ENCODE measurements at places on chromosomes 3 and 15.

GRCh38 chr3:146110161-146110560 is 50.8 kb downstream of the PLOD2 start:
- DNase-seq = no peak

DNA sequence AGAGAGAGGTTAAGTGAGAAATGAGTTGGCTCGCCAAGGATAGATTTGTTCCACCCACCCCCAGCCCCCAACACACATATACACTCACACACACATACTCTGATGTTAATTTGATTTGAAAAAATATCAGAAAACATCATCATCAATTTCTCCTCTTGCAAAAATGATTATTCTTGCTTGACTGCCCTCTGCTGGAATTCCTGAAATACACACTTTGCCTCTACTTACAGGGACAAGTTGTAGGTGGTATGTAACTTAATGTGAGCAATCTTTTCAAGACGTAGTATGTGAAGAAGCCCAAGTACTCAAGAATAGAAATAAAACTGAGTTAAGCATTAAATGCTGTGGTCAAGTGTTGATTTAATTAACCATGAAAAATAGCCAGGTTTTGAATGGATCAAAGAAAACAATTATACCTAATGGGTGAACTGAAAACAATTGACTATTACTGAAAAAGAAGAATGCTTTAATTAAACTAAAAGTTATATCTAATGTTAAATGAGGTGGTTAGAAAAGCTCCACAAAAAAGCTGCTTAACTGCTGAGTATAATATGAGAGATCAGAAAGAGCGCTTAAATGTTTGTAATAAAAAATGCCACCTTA is 46.6 kb upstream of the MDFIC2 start:
- peak; percentile 25 for DNase-seq

DNA sequence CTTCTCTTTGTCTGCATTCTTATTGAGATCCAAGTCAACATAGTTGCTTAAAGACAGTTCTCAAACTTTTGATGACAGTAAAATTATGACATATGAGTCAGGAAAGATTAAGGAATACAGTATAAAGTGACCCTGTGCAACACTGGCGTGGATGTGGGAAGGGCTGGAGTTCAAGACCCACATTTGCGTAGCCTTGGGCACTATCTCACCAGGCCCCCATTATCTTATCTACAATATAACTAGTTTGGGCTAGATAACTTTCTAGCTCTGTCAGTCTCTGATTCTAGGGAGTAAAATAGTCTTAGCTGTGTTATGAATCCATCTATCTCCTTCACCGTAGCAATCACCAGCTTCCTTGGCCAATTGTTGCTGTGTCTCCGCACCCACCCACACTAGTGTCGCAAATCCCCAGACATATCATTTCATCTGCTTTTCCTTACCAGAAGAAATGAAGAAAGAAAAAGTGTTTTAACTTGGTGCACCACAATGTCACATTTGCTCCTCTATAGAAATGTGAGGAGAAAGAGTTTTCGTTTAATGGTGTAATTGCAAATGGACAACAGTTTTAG is 14.9 kb upstream of the TM4SF4 start:
- DNase-seq = no peak

- DNase-seq = no peak
Measured at GRCh38 chr3:46930945-46931403, 45.6 kb downstream of the CCDC12 start.

- DNase-seq = no peak
Measured at GRCh38 chr3:54510506-54510905, 388.2 kb downstream of the CACNA2D3 start.

DNA sequence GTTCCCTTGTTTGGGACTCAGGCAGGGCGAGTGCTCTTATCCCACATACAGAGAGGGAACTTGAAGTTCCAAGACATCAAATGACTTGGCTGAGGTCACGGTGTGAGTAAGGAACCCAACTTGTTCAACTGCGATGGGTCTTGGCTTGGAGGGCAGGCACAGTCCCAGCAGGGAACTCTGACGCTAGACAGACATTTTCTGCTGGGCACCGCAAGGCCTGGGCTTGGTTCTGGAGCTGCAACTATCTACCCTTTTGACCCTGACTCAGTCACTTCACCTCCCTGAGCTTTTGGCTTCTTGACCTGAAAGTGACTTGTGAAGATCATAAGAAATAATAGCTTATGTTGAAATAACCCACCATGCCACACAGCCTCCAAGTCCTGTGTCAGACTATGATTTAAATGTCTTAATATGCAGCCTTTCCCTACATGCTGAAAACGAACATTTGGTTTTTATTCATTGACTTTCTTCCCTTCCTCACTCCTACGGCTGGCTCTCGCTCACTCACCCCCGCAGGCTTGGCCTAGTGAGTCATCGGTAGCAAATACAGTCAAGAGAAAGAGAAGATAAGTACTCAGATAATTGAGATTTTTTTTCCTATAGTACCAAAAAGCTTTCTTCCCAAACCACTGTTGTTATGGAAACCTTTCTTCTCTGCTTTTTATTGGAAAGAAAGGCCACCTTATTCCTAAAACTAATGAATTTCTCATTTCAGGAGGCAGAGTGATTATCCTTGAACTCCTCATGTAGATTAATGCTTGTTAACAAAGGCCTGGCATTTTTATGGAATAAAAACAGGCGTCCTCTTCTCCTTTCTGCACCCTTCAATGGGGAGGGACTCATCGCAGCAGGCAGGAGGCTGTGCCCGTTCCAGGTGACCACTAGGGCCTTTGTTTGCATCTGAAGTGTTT is 178.4 kb downstream of the ATP10A start:
- DNase-seq = no peak

DNA sequence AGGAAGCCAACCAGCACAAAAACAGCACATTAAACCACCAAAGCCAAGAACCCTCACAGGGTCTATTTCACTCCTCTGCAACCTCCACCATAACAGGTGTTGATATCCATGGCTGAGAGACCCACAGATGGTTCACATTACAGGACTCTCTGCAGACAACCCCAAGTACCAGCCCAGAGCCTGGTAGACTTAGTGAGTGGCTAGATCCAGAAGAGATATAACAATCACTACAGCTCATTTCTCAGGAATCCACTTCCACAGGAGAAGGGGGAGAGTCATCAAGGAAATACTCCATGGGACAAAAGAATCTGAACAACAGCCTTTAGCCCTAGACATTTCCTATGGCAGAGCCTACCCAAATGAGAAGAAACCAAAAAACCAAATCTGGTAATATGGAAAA is 168.1 kb upstream of the CD96 start:
- peak; percentile 2 for DNase-seq

DNA sequence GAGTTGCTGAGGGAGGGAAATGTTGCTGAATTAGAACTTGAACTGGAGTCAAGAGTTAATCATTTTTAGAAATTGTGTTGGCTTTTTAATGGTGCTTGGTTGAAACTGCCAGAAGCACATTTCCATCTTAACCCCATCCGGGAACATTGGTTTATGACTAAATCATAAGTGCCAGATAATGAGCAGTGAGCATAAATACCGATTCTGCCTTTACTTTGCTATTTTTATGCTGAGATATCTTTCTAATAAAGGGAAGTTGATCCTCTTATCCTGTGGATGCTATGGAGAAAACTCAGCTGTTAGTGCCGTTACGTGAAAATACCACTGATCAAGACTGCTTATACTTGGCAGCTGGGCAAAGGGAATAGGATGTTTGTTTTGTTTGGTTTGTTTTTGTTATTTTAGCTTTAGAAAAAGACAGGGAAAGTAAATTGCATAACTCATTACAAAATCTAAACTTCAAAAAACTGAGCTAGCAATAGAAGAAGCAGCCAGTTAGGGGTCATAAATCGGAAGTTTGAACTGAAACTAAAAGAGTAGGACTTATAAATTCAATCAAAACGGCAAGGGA is 813.1 kb downstream of the NAALADL2 start:
- DNase-seq = no peak

DNA sequence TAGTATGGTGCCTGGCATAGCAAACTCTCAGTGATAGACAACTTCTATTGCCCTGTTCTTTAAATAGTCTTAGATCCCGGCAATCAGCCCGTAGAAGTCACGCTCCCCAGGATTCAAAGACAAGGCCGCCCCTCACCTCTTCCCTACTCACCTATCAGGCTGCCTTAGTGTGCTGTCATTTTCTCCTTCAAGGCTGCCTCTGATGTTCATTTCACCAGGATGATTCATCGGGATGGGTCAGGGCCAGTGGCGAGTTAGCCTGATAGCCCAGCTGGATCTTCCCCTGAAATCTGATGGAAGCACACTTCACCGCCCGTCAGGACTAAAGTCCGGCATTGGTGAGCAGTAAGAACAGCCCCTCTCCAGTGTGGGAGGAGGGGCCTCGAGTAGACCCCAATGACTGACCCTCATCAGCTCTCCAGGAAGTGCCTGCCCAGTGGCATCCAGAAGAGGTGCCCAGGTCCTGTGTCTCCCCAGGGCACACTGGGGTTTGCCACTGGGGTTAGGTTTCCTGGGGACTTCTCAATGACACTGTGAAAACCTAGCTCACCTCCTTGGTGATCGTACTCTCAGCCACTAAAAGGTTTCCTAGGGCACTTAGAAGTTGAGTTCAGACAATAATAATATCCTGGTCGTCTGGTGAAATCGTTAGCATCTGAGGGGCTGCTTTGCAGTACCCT is 37.5 kb downstream of the TPM1 start:
- no peak for DNase-seq

DNA sequence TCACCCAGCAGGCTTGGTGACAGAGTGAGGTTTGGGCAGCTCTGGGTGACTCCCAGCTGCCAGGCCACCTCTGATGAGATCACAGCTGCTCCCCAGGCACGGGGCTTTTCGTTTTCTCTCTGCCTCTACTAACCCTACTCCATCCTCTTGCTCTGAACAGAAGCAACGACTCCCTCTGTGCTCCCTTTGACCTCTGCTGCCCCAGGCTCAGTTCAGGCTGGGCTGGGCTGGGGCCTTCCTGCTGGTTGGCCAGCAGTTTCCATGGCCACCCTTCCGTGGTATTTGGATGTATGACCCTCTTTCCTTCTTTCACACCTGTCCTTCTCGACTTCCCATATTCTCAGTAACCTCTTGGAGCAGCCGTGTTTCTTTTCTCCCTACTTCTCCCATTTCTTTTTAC is 8.6 kb downstream of the RGMA start:
- DNase-seq = no peak

DNA sequence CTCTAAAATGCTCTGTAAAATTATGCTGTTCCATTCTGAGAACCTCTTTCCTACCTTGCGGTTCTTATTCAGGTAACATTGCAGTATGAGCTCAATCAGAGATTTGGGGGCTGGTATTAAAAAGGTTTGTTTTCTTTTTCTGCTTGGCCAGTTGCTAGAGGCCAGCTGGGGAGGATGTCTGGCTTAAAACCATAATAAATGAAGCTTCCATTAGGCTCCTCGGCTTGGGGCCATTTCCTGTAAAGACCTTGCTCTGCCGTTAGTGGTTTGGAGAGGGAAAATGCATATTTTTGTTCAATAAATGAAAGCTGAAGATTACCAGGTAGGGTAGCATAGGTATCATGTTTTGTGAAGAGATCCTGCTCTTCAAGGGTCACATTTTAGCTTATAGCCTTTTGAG is 55.2 kb downstream of the MCTP2 start:
- no peak for DNase-seq

DNA sequence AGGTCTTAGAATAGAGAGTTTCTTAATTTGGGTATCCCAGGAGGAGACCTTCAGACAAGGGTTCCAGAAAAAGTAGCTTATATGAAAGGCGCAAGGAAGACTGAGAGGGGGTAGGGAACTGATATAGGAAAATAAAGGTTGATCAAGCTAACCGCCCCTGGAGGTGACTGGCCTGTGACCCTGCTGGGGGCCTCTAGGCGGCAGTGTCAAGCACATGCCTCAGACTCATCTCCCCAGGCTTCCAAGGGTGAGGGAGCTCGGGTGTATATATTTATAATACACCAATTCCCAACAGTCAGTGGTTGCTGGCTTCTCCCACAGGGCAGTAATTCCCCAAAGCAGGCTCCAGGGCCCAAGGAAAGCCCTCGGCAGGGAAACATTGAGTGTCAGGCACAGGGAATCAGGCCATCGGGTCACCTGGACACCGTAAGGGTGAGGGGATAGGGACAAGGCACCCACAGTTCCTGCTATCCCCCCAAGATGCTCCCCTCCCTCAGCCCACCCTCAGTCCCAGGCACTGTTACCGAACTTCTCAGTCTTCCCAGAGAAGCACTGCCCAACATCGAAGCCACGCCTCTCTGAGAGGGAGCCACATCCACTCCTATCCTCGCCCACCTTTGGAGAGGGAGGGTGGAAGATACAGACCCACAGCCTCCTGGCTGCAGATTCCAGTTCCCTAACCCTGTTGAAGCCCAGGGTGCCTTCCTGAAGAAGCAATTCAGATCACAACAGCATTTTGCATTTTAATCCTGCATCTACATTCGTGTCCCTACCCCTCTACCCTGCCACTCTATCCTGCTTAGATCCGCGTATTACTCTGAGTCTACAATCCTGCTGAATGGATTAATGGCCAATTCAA is 19.5 kb upstream of the CAV3 start:
- no peak for DNase-seq

DNA sequence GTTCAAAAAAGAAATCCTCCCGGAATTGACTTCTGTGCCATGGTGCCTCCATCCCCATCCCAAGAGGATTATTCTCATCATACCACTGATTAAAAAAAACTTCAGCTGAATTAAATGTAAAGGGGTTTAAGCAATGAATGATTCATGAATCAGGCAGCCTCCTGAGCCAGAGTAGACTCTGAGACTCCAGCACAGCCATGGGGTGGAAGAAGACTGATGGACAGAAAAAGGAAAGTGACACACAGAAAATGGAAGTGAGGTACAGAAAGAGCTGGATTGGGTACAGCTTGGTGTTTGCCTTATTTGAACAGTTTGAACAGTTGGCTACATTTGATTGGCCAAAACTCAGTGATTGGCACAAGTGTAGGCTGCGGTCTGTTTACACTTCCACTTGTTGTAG is 224.8 kb upstream of the ATP10A start:
- DNase-seq = no peak

- DNase-seq = no peak
Measured at GRCh38 chr3:185858502-185859225, 33.8 kb upstream of the IGF2BP2 start.

GRCh38 chr3:55554634-55555425 is 67.7 kb upstream of the WNT5A start:
- no peak for DNase-seq

- DNase-seq = no peak
Measured at GRCh38 chr3:15265655-15266509, 59.8 kb downstream of the CAPN7 start.

DNA sequence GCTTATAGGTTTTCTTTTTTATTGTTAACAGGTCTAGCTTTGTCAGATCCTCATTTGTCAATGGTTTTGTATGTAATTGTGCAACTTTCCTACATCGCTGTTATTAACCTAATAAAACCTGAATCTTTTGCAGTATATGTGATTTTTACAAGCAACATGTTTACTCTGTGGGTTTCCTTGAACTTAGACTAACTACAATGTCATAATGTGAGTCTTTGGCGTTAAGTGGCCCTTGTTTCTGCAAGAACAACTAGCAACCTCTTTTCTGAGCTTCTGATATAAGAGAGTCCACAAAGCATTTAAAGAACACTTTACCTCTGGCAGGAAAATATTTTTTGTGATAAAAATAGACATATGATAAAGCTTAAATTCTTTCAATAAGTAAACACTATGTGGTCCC is 230.3 kb upstream of the CFAP20DC start:
- no peak for DNase-seq
